Fibroblast of the aortic adventitia (primary cell): ENCODE measurements at places on chromosomes 6 and 20.

- no peak for DNase-seq
Observed at GRCh38 chr6:34837528-34837927, 45.6 kb downstream of the BLTP3A start.

DNA sequence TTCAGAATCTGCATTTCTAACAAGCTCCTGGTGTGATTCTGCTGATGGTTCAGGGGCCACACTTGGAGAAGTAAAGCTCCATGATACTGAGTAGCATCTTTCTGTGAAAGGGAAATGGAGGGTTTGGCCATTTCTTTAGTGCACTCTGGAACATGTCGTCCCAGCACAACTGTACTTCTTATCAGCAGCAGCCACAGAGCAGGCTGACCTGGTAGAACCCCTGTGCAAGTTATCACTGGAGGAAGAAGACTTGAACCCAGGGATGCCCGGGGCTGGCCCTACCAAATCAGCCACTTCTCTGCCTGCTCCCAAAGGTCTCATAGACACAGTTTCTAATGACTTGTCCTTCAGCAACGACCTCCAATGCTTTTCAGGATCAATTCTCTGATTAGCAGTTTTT lies 354.7 kb upstream of the PLCB4 start:
- no peak for DNase-seq

GRCh38 chr20:39234520-39235095 lies 272.5 kb downstream of the DHX35 start:
- no peak for DNase-seq

DNA sequence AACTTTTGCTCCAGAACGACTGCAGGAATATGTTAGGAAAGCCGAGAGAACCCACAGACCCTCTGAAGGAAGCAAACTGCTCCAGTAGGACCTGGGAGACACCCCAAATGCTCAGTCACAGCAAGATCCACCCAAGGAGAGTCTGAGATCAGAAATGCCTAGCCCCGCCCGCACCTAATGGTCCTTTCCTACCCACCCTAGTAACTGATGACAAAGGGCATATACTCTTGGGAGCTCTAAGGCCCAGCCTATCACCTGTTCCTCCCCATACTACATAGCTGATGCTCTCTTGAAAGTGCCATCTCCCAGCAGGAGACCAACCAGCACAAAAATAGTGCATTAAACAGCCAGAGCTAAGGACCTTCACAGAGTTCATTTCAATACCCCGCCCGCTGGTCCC lies 67.6 kb downstream of the CD2AP start:
- DNase-seq = no peak

GRCh38 chr6:28985462-28986164 lies 19.5 kb downstream of the ZNF311 start:
- DNase-seq = peak; percentile 98

DNA sequence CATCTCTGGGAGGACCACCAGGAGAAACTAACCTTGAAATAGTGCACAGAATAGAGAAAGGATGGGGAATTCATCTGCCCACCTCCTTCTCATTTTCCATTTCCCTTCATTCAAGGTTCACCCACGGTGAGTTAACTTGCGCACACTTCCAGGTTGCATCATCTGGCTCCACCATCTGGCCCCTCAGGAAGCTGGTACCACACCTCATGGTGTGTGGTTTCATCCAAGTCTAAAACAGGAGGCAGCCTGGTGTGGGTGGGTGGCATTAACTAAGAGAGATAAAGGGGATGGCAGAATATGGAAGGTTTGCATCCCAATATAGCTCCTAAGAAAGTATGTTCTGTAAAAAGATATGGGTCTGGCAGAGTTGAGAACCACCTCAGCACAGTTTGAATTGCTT lies 3.8 kb downstream of the ZNF334 start:
- no peak for DNase-seq

DNA sequence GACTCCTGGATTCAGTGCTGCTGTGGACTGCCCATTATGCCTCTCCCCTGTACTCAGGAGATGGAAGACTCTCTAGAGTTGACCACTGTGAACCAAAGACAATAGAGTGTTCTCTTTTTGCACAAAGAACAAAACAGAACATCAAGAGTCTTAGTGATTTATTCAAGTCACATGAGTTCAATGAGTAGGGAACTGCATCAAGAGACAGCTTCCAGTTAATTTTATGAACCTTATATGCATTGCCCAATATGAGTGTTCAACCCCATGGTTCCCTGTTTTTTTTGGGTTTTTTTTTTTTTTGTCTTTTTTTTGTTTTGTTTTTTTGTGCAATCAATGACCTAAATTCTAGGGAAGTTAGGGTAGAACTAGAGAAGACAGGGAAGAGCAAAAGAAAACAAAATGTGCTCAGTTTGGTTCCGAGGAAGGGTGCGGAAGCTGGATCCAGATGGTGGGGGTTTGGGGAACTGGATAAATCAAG lies 224.3 kb downstream of the MAFB start:
- no peak for DNase-seq

GRCh38 chr20:31698803-31699718 lies 23.6 kb downstream of the BCL2L1 start:
- DNase-seq = peak; percentile 95

- DNase-seq = no peak
Observed at GRCh38 chr6:167208819-167209576, 51.2 kb upstream of the GPR31 start.

DNA sequence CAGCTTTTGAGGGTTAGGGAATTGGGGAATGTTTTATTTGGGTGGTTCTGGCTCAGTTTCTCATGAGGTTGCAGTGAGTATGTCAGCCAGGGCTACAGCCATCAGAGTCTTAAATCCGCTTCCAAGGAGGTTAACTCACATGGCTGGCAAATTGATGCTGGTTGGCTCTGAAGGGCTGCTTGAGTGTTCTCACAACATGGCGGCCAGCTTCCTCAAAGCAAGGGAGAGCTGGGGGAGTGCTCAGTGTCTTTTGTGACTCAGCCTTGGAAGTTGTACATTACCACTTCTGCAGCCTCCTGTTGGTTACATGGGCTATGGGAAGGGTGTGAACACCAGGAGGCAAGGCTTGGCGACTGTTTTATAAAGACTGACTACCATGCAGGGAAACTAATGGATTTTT lies 17.8 kb upstream of the PPP1R3G start:
- no peak for DNase-seq

DNA sequence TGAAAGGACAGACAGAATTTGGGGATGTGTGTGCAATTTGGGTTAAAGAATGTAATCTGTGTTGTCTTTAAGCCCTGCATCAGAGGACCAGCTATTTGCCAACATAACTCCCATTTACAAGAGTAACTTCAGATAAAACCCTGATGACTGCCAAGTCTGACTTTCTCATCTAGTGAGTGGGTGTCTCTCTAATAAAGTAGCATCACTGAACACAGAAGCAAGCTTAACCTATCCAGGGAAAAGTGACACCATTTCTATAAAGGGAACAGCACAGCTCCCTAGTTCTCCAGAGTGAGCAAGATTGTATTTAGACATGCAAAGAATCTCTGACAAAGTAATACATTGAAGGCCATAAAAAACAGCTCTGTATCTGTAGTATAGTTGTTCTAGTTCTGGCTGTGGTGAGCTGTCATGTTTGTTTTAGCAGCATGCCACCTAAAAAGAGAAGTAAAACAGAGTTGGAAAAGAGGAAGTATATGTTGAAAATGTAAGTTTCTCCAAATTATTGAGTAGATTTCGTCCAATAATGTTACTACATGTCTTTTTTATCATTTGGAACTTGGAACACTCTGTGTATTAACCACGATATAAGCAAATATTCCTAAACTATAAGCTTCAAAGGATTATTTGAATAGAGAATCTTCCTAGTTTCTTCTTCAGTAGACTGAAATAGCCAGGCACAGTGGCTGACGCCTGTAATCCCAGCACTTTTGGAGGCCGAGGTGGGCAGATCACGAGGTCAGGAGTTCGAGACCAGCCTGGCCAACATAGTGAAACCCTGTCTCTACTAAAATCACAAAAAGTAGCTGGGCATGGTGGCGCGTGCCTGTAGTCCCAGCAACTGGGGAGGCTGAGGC lies 8.8 kb upstream of the PIM1 start:
- DNase-seq = peak; percentile 97

GRCh38 chr6:126038234-126038633 lies 51.9 kb downstream of the TRMT11 start:
- DNase-seq = no peak

- no peak for DNase-seq
Observed at GRCh38 chr6:55082021-55082420, 92.3 kb upstream of the HCRTR2 start.

DNA sequence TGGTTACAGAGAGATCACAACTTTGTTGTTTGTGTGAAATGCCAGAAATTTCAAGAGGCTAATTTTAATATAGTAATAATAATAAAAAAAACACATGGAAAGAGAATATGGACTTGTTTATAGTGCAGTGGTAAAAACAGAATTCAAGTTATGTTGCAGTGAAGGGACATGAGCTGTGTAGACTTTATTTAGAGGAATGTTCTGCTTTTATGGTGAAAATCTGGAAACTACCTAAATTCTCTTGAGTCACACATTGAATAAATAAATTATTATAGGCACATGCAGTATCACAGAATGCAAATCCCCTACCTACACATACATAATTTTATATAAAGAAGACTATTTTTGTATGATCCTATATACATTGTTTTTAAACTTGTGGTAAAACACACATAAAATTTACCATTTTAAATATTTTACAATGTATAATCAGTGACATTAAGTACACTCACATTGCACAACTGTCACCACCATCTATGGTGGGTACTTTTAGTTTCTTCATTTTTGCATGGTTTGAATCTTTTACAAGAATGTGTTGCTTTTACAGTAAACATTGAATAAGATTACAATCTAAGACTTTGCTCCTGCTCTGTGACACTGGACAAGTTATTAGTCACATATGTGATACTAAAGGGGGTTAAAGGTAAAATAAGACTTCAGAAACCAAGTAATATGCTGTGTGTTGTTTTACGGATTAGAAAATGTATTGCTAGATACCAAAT lies 107.4 kb downstream of the B3GAT2 start:
- peak; percentile 23 for DNase-seq

DNA sequence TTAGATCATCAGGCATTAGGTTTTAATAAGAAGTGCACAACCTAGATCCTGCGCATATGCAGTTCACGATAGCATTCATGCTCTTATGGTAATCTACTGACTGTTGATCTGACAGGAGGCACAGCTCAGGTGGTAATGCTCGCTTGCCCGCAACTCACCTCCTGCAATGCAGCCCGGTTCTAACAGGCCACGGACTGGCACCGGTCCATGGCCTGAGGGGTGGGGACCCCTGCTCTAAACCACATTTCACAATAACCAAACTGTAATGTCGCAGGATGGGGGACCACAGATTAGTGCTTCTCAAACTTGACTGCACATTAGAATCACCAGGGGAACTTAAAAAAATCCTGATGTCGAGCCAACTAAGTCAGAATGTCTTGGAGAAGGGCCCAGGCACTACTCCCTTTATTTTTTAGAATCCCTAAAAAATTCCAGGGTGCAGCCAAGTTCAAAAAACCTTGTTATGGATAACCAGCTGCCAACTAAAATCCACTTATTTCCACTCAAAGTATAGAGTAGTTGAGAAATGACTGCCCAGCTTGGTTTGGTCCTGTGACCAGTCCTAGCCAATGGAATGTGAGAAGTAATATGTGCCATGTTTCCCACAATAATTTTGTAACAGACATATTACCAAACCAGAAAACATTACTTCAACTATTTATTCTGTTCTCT lies 3.1 kb downstream of the SHPRH start:
- DNase-seq = peak; percentile 97

DNA sequence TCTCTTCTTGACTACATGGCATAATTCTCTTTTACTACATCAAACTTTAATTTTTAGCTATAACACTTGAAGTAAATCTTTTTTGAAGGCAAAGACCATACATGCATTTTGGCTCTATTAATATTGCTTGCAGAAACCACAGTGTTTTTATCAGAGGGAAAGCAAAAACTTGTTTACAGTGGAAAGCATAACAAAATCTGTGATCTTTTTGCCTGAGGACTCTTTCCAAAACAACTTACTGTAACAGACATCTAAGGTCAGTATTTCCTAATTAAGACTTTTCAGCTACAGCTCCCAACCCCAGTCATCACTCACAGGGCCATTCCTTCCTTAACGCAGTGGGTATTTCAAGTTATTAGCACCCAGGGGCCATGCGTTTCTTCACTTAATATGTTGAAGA lies 274.7 kb downstream of the CDKAL1 start:
- no peak for DNase-seq

- DNase-seq = no peak
Observed at GRCh38 chr20:35909176-35909575, 45.1 kb downstream of the SCAND1 start.

DNA sequence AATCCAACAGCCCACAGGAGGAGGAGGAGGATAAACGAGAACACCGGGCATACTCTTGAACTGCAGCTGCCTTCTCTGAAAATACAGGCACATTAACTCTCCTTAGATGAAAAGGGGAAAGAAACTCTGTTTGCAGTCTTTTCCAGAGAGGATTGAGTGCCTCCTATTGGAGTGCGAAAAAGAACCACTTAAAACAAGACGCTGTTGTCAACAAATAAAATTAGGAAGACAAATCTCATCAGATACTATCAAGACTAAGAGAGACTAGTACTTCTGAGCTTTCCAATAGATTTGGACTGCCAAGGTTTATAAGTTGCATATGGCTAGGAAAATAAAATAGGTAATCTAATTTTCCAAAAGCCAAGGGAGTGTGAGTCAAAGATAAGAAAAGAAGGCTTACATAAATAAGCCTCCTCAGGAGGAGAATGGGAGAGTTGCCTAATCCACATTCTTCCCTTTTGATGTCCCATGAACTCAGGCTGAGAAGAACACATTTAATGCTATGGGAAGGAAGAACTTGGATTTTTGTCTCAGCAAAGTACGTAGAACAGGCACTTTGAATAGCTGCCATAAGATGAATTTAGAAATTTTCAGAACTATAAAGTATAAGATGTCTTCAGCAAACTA lies 154.7 kb downstream of the ARHGAP18 start:
- peak; percentile 95 for DNase-seq

DNA sequence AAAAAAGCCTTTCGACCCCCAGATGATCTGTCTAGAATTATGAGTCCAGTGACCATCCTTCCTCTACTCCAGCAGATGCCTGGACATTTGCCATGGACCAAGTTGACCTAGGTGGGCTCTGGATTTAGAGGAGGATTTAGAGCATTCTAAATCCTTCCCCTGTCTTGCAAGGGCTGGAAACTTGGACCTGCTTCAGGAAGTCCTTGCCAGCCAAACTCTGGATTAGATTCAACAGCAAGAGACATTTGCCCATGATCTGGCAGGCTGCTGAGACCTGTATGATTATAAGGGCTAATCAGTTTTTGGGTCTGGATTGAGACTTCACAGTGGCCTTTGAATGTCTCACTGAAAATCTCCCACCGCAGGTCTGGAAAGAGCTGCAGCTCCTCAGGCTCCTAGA lies 13.1 kb upstream of the HDGFL1 start:
- no peak for DNase-seq

GRCh38 chr20:38833154-38833856 lies 27.8 kb downstream of the PPP1R16B start:
- DNase-seq = no peak

- DNase-seq = no peak
Observed at GRCh38 chr6:44001318-44002066, 125.8 kb downstream of the MRPL14 start.

GRCh38 chr6:117684749-117685148 lies 9.5 kb downstream of the NUS1 start:
- no peak for DNase-seq
